ENCODE measurements at places on chromosomes 1 and 21.

GRCh38 chr21:35637431-35637830 is 422.9 kb downstream of the SETD4 start:
- no peak overlapping the region for H3K27ac ChIP-seq
- H3K4me1 ChIP-seq, result no peaks in the 10 kb centered on the region
- peak; percentile 56 for DNase-seq

DNA sequence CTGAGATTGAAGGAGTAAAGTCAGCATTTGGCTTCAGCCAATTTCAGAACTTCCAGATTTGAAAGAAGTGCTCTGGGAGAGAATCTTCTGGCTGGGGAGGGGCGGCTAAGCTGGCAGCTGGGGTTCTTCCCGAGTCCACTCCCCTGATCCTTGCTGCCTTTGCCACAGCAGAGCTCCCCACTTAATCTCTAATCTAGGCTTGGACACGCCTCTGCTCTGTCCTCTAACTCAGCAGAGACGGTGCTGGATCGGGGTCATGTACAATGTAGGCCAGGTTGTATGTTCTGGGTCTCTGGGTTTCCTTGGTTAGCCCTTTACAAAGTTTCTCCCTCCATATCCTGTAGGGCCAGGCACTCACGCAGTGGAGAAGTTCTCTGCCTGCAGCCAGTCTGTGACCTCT is 10.1 kb upstream of the GSTM3 start:
- H3K27ac ChIP-seq, result no peak overlapping the region
- DNase-seq, result no peak
- no peak overlapping the region for H3K4me3 ChIP-seq
- H3K4me1 ChIP-seq, result peaks cover 10% of the 10 kb centered on the region

GRCh38 chr21:45818904-45819285 is 162.7 kb upstream of the COL6A1 start:
- no peaks in the 10 kb centered on the region for H3K27me3 ChIP-seq
- no peak overlapping the region for H3K27ac ChIP-seq
- H3K36me3 ChIP-seq, result no peaks in the 10 kb centered on the region
- DNase-seq, result no peak

DNA sequence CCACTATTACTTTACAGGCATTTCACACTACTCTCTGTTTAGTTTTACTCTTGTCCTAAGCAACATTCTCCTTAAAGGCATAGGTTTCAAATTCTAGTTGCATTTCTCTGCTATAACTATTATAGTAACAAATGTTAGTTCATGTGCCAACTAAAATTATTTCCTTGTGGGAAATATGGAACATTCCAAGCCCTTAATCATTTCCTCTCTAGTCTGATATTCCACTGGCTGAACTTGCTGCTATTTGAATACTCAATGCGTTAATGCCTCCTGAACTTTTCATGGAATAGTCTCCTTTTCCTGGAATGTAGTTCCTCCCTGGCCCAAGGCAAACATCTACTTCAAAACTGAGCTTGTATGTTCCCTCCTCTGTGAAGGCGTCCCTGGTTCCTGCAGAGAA is 19.3 kb upstream of the TBX19 start:
- no peak for DNase-seq
- no peaks in the 10 kb centered on the region for H3K36me3 ChIP-seq
- H3K4me3 ChIP-seq, result no peak overlapping the region
- peaks cover 5% of the 10 kb centered on the region for H3K4me1 ChIP-seq
- no peaks in the 10 kb centered on the region for H3K27me3 ChIP-seq

- no peaks in the 10 kb centered on the region for H3K4me1 ChIP-seq
- no peak overlapping the region for H3K4me3 ChIP-seq
- H3K27ac ChIP-seq, result no peak overlapping the region
- DNase-seq, result no peak
- H3K27me3 ChIP-seq, result no peaks in the 10 kb centered on the region
Observed at GRCh38 chr21:24023402-24023801, 1583.9 kb downstream of the MRPL39 start.

DNA sequence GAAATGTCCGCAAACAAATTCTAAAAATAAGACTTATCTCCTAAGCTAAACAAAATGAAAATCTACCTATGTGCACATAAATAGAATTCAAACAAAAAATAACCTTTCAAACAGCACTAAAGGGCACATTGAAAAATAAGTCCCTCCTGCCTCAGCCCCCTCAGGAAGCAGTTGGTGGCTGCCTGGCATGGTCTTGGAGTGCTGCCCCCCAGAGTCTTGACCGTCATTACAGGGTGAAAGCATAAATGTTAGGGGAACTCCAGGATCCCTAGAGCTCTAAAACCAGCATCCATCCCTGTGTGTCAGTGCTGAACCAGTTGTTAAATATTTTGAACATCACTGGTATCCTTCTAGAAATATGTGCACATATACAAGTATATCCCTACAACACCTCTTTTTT is 6.5 kb upstream of the NPL start:
- H3K4me3 ChIP-seq, result no peak overlapping the region
- no peaks in the 10 kb centered on the region for H3K36me3 ChIP-seq
- H3K27me3 ChIP-seq, result no peaks in the 10 kb centered on the region
- no peak for DNase-seq
- H3K4me1 ChIP-seq, result no peaks in the 10 kb centered on the region

GRCh38 chr1:34681480-34682451 is 73.1 kb upstream of the GJB5 start:
- H3K4me1 ChIP-seq, result no peaks in the 10 kb centered on the region
- no peaks in the 10 kb centered on the region for H3K36me3 ChIP-seq
- peak; percentile 64 for DNase-seq
- no peak overlapping the region for H3K27ac ChIP-seq
- H3K27me3 ChIP-seq, result no peaks in the 10 kb centered on the region
- H3K4me3 ChIP-seq, result no peak overlapping the region

GRCh38 chr21:34745557-34746255 is 76.9 kb downstream of the CLIC6 start:
- no peaks in the 10 kb centered on the region for H3K36me3 ChIP-seq
- no peaks in the 10 kb centered on the region for H3K27me3 ChIP-seq
- H3K4me3 ChIP-seq, result no peak overlapping the region
- DNase-seq, result peak; percentile 73
- no peaks in the 10 kb centered on the region for H3K4me1 ChIP-seq
- no peak overlapping the region for H3K27ac ChIP-seq

DNA sequence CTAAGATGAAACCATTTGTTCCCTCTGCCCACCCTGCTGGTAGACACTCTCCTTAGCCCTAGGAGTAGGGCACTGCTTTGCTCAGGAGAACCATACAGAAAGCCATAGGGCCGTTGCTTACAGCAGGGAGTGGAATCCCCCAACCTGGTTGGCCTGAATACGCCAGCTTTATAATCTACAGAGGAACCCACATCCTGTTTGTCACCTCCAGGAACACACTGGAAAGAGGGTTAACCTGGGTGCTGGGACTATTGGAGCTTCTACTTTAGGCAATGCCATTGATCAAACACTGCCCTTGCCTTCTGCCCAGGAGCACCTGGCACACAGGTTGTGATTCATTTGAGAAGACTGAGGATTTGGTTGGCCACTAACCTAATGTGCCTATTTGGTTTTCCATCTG is 124.8 kb downstream of the TNR start:
- H3K4me1 ChIP-seq, result no peaks in the 10 kb centered on the region
- H3K27me3 ChIP-seq, result no peaks in the 10 kb centered on the region
- no peak overlapping the region for H3K27ac ChIP-seq
- no peak for DNase-seq

GRCh38 chr1:116465845-116466685 is 93.0 kb downstream of the ATP1A1 start:
- no peaks in the 10 kb centered on the region for H3K36me3 ChIP-seq
- no peak overlapping the region for H3K27ac ChIP-seq
- no peaks in the 10 kb centered on the region for H3K4me1 ChIP-seq
- H3K4me3 ChIP-seq, result no peak overlapping the region

DNA sequence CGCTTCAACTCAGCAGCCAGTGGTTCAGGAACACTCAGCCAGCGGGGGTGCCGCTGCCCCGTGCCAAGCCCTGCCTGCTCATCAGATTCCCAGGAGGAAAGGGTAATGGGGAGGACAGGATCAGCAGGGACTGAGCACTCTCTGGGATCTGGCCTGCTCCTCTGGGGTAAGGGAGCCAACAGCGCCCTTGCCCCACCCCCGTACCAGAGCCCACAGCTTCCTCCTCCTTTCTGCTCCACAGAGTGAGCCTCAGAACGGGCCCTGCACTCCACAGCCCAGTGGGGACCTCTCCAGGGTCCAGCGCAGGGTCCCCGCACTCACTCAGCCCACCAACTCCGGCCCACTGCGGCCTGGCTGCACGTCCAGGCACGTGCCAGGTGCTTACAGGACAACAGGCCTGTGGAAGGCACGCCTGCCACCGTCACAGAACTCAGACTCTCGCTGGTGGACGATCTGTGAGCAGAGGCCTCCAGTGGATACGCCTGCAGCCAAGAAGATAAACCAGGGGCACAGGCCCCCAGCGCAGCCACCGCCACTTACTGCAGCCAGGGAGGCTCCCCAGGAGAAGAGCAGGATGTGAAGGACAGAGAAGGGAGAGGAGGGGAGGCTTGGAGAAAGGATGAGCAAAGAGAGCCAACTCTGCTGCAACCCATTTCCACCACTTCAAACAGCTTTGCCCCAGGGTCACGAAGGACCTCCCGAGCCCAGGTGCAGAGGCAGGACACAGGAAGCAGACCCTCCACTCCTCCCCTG is 2.1 kb downstream of the MEGF6 start:
- H3K4me1 ChIP-seq, result peaks cover 14% of the 10 kb centered on the region
- no peaks in the 10 kb centered on the region for H3K36me3 ChIP-seq
- H3K27me3 ChIP-seq, result no peaks in the 10 kb centered on the region
- H3K27ac ChIP-seq, result no peak overlapping the region
- no peak overlapping the region for H3K4me3 ChIP-seq

DNA sequence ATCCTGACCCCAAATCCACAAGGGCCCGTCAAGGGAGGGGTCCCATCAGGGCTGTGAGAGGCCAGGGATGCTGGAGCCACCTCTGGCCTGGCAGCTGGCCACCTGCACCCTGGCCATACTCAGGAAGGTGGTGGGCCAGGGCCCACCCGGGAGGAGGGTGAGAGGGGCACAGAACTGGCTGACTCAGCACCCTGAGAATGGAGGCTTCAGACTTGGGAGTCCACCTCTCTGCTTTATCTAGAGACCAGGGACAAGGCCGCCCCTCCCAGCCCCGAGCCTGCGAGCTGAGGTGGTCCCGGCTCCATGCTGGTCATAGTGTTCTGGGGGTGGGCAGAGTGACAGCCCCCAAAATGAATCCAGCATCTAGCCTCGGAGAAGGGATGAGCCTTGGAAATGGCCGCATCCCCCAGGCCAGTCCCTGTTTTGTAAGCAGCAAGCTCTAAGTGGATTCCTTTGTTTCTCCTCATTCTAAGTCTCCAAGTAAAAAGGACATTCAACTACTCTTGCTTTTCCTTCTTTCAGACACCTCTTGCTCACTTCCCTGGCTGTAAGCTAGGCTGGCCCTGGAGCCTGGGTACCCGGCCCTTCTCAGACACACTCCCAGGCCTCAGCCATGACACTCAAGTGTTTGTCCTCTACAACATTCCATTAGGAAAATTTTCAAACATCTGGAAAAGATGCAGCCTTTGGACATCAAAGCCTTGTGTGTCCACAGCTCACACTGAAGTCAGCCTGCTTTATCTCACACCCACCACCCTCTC is 12.3 kb downstream of the WNT3A start:
- H3K4me3 ChIP-seq, result no peak overlapping the region
- H3K27ac ChIP-seq, result no peak overlapping the region

- H3K4me1 ChIP-seq, result peaks cover 8% of the 10 kb centered on the region
- H3K4me3 ChIP-seq, result no peak overlapping the region
- no peaks in the 10 kb centered on the region for H3K36me3 ChIP-seq
- no peak for DNase-seq
Observed at GRCh38 chr21:35720208-35720731, 340.1 kb downstream of the SETD4 start.

GRCh38 chr1:116847688-116848531 is 61.8 kb upstream of the PTGFRN start:
- no peaks in the 10 kb centered on the region for H3K4me1 ChIP-seq
- H3K4me3 ChIP-seq, result no peak overlapping the region
- H3K27me3 ChIP-seq, result no peaks in the 10 kb centered on the region
- DNase-seq, result no peak
- H3K27ac ChIP-seq, result no peak overlapping the region

DNA sequence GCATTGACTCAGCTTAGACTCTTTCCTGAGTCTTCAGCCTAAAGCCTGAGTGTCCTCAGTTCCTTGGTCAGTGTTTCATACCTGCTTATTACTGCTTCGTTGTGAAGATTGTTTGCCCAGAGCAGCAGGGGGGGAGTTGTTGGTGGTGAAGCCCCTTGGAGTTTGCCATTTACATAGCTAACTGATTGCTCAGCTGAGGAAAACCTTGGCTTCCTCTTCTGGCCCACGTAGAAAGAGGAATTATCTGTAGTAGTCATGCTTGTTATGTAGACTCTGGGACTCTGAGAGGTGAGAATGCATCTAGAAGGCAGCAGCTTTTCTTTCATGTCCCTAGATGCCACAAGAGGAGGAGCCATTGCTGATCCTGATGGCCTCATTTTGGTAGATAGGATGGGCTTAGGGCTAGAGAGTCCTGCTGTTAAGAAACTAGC is 125.9 kb downstream of the MAST2 start:
- no peaks in the 10 kb centered on the region for H3K36me3 ChIP-seq
- peaks cover 2% of the 10 kb centered on the region for H3K4me1 ChIP-seq
- no peak overlapping the region for H3K4me3 ChIP-seq
- no peak overlapping the region for H3K27ac ChIP-seq
- DNase-seq, result no peak
- H3K27me3 ChIP-seq, result no peaks in the 10 kb centered on the region

- no peak for DNase-seq
- H3K4me1 ChIP-seq, result peaks cover 8% of the 10 kb centered on the region
- no peaks in the 10 kb centered on the region for H3K27me3 ChIP-seq
- no peak overlapping the region for H3K27ac ChIP-seq
- H3K36me3 ChIP-seq, result no peaks in the 10 kb centered on the region
Observed at GRCh38 chr1:248834343-248834940, 3.6 kb upstream of the ZNF672 start.

- H3K4me1 ChIP-seq, result no peaks in the 10 kb centered on the region
- H3K36me3 ChIP-seq, result no peaks in the 10 kb centered on the region
- no peaks in the 10 kb centered on the region for H3K27me3 ChIP-seq
- no peak overlapping the region for H3K4me3 ChIP-seq
- H3K27ac ChIP-seq, result no peak overlapping the region
- no peak for DNase-seq
Observed at GRCh38 chr1:24329797-24330543, 10.8 kb downstream of the GRHL3 start.

GRCh38 chr1:156566436-156566835 is 5.9 kb downstream of the IQGAP3 start:
- no peak overlapping the region for H3K27ac ChIP-seq
- no peaks in the 10 kb centered on the region for H3K4me1 ChIP-seq
- no peaks in the 10 kb centered on the region for H3K27me3 ChIP-seq
- H3K4me3 ChIP-seq, result no peak overlapping the region
- H3K36me3 ChIP-seq, result no peaks in the 10 kb centered on the region
- no peak for DNase-seq

- no peak overlapping the region for H3K4me3 ChIP-seq
- DNase-seq, result no peak
- peaks cover 8% of the 10 kb centered on the region for H3K4me1 ChIP-seq
- no peaks in the 10 kb centered on the region for H3K36me3 ChIP-seq
- H3K27ac ChIP-seq, result no peak overlapping the region
Observed at GRCh38 chr1:212666116-212666775, 33.4 kb downstream of the BATF3 start.

GRCh38 chr1:106063510-106063909 is 993.0 kb upstream of the PRMT6 start:
- H3K4me3 ChIP-seq, result no peak overlapping the region
- H3K4me1 ChIP-seq, result no peaks in the 10 kb centered on the region
- no peak overlapping the region for H3K27ac ChIP-seq

GRCh38 chr1:46490656-46491442 is 1.2 kb downstream of the DMBX1 start:
- H3K4me1 ChIP-seq, result peaks cover 10% of the 10 kb centered on the region
- no peaks in the 10 kb centered on the region for H3K27me3 ChIP-seq
- H3K27ac ChIP-seq, result no peak overlapping the region
- no peak for DNase-seq
- H3K36me3 ChIP-seq, result no peaks in the 10 kb centered on the region

All from testis (tissue), 5 donors.